Aorta (tissue), 5 donors: ENCODE measurements at places on chromosomes 11 and 22. TPM values are rescaled to one million over a fixed set of nuclear protein-coding genes. Genes with fewer than 3 reads are reported as not detected.

Gene SLC15A3
- 47.8 TPM for total RNA-seq

Gene USH1C
- total RNA-seq = not detected

GRCh38 chr22:44711241-44711560 lies 9.2 kb downstream of the PRR5 start:
- no peak overlapping the region for H3K27ac ChIP-seq
- no peaks in the 10 kb centered on the region for H3K27me3 ChIP-seq
- no peak overlapping the region for H3K4me3 ChIP-seq
- no peaks in the 10 kb centered on the region for H3K36me3 ChIP-seq
- no peak for DNase-seq

Gene GLYAT
- total RNA-seq = not detected
